AG09309 (cell line): ENCODE measurements at places on chromosomes 7 and 10.

GRCh38 chr10:21292763-21293517 is 232.5 kb downstream of the SKIDA1 start:
- DNase-seq: peak; percentile 96

- no peak for DNase-seq
Observed at GRCh38 chr7:97731736-97732564, at the start of gene TAC1. TSS of gene TAC1 (plus strand) at chr7:97732086. CDS start at chr7:97732613, 527 bp downstream.

DNA sequence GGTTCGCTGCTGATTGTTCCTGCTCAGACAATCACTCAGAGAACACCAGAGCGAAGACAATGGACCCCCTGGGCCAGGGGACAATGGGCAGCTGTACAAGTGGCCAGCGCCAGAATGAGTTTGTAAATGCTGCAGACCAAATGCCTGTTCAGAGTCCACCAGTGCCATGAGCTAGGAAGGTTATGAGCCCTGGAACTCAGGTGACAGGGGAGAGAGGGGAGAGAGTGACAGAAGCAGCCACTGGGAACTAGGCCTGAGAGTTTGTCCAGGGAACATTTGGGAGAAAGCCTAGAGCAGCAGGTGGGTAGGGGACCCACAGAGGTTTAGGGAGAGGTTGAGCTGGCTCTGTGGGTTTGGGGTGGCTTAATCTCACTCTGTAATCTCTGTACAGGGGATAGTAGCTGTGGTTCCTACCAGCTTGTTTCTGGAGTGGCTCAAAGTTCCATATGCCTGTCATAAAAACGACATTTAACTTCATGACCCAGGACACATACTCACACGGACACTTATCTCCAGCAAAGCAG is 60.4 kb downstream of the C10orf105 start:
- DNase-seq: no peak

DNA sequence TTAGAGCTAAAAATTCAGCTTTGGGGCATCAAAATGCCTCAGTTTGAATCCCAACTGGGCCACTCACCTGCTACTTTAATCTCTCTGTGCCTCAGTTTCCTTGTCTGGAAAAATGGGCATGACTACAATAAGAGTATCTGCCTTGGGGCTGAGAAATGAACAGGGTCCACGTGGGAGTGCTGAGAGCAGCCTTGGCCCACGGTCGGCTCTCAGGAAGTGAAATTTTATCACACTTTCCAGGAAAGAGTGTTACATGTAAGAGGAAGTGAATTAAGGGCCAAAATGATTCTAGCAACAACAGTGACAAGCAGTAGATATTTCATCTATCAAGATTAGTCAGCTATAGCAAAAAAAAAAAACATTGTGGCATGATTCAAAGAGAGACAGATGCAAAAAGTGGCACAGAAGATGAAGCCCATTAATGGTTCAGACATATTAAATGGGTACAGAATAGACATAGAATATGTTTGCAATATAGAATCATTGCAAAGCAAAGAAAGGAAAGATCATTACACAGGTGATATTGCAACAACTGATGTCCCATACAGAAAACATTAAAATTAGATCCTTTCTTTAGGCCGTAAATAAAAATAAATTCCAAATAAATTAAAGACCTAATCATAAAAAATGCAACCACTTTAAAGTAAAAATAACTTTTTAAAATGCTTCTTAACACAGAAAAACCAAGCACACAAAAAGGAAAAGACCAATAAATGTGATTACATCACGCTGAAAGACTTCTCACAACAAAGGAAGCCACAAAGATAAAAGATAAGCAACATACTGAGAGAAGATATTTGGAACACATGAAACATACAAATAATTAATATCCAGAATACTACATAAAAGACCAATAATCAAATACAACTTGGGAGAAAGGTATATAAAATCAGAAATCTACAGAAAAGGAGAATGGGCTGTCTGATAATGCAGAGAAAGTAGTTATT is 4.3 kb downstream of the TMEM273 start:
- DNase-seq: no peak

DNA sequence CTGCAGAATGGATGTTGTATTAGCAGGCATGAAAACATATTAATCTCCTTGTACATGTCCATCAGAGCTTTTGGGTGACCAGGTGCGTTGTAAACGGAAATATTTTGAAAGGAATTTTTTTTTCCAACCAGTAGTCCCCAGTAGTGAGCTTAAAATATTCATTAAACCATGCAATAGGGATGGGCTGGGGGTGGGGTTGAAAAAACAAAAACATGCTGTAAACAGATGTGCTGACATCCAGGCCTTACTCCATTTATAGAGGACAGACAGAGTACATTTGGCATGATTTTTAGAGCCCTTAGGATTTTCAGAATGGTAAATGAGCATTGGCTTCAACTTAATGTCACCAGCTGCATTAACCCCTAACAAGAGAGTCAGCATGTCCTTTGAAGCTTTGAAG is 50.2 kb downstream of the PTPN12 start:
- no peak for DNase-seq

- no peak for DNase-seq
Observed at GRCh38 chr10:11246752-11247467, 229.2 kb downstream of the CELF2 start.

DNA sequence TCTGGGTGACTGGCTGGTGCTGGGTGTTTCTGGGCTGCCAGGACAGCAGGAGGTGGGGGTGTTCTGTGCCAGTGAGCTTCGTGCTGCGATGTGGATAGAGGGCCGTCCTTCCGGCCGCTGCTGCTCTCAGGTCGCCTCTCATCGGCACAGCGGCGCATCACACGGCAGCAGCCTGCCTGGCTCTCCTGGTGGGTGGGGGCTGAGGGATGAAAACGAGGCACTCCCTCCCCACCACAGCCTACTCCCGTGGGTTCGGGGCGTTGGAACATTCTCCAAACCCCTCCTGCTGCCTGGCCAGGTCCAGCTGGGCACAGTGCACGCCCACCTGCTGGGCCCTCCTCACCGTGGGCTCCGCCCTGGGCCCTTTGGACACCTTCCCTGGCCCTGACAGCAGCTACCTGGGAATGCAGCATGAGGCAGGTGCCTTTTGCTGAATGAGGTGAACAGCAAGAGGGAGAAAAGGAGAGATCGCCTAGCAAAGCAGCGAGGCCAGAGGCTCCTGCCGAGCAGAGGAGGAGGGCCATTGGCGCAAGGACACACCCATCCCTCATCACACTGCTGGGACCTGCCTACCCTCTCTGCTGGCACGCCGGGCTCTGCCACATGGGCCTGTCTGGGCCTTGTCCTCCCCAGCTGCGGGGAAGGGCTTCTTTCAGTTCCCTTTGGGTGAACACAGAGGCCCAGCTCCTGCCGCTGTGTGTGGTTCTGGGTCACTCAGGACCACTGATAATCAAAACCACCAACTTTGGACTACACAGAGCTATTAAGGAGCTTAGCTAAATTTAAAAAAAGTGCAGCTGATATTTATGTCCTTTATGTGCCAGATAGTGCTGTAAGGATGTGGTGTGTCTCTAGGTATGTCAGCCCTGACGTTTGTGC is 33.4 kb downstream of the INPP5A start:
- no peak for DNase-seq

- DNase-seq: peak; percentile 68
Observed at GRCh38 chr7:121504482-121504881, 108.4 kb upstream of the FAM3C start.

DNA sequence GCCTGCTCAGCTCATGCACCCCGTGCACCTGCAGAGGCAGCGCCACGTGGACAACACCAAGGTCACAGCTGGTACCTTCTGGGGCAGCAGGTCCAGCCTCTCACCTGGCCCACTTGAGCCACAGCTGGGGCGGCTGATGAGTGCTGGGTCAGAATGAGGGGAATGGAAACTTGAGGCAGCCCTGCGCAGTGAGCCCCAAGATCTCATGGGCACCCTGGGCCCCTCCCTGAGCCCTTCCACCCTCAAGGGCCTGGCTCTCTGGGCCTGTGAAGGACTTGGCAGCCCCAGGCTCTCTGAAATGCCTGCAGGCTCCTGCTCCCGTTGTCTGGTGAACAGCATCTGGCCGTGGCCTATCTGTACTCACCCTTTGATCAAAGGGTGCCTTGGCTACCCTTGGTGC is 112.7 kb downstream of the TCERG1L start:
- DNase-seq: no peak

DNA sequence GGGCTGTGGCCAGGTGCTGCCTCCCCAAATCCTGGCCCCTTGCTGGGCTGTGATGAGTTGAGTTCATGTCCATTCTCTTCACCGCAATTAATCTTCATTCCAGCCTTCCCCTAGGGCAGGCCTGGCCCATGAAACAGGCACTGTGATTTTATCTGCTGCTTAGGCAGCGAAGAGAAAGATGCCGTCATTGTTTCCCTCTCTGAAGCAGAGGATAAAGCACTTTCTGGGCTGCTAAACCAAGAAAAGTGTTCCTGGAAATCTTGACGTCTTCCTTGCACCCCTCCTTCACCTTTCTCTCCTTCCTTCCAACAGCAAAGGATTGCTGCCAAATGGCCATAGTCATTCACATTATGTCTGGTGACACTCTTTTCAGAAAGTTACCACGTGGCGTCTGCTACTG is 265.9 kb downstream of the ZEB1 start:
- DNase-seq: no peak

DNA sequence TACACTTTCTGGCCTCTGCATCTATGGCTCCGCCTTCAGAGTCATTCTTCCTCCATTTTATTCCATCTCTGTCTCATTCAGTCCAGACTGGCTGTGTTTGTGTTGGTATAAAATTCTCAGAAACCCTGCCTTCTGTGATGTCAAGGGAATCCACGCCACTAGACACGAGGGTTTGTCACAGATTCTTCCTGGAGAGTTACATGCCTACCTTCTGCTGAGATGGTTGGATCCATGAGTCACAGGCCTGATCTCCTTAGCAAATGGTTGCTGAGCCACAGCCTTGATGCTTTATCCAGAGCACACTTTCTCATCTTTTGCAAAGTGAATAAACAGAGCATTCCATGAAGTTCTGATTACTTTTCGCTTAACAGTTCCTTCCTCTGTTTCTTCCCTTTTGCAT is 35.9 kb upstream of the TSPAN33 start:
- no peak for DNase-seq

GRCh38 chr10:19876570-19876969 is 60.3 kb downstream of the PLXDC2 start:
- no peak for DNase-seq

DNA sequence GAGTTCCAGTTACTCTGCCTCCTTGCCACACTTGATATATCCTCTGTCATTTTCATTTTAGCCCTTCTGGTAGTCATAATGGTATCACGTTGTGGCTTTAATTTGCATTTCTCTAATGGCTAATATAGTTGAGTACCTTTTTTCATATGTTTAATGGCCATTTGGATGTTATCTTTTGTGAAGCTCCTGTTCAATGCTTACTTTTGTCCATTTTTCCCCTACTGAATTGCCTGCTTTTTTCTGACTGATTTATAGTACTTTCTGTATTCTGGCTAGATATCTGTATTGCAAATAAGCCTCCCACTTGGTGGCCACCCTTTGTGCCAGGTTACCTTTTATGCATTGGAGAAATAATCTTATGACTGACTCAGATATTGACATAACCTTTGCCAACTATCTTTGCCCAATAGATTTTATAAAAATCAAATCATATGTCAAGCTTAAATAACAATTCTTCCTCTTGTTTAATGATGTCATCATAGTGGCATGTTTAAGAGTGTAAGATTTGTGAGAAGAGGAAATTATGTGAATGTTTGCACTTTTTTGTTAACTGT is 50.6 kb downstream of the PRPF18 start:
- no peak for DNase-seq

DNA sequence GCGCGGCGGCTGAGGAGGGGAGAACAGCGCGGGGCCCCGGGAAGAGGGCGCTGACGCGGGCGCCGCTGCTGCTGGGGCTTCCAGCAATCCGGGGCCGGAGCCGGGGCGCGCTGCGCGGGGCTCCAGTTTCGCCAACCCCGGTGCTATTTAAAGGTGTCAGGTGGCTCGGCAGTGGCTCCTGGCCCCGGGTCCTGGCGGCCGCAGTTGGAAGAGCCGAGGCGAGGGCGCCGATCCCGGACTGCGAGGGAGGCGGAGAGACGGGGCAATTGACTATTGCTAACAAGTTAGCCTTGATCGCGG is 347 bp downstream of the LBX1 start:
- no peak for DNase-seq

GRCh38 chr7:154569916-154570315 is 433.0 kb downstream of the PAXIP1 start:
- no peak for DNase-seq

DNA sequence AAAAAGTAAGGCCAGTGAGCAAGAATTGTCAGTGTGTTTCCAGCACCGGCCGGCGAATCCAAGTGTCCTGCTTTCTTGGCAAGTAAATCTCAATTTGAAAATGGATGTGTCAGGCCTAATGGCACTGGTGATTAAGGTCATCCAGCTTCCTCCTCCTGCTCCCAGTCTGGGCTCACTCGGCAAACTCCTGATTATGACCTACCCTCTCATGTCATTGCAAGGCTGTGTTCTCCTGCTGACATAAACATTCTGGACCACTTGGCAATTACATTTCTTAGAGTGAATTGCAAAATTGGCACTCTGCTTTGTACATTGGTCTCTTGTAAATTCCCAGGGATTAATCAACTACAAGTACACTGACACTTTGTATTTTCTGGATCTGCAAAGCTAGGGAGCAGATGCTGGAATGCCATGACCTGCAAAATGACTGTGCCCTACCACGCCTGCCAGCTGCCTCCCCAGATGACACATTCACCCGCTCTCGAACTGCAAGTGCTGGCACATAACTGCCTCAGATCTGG is 473.8 kb downstream of the KIF20B start:
- no peak for DNase-seq

GRCh38 chr10:109852475-109853037 is 70.8 kb downstream of the XPNPEP1 start:
- DNase-seq: peak; percentile 17

DNA sequence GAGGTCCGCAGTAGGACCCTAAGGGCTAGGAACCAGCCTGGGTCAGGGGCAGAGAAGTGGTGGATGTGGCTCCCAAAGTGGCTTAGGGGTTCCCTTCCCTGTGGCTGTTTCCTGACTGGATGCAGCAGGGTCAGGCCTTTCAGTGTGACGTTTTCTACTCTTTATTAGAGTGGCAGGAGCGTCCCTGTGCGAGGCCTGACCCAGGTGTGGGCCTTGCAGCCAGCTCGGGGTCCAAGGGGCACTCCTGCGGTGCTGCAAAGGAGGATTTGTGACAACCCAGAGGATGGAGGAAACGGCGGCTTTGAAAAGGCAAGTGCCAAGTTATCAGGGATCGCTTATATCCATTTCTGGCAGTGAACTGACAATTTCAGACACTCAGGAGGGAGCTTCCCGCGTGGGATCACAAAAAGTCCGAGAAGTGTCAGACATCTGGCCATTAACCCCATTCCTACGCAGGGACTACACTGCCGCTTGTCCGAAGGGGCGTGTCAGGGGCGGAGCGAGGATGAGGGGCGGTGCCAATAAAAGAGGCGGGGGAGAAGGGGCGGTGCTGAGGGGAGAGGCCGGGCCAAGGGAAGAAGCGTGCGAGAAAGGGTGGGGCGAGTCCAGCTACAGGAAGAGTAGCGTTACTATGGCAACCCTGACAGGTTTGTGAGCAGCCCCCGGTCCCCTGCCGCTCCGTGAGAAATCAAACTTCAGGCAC is 98.8 kb upstream of the ZNF722 start:
- no peak for DNase-seq
